Body of pancreas (tissue), 4 donors: ENCODE measurements at places on chromosomes 1 and 21.

DNA sequence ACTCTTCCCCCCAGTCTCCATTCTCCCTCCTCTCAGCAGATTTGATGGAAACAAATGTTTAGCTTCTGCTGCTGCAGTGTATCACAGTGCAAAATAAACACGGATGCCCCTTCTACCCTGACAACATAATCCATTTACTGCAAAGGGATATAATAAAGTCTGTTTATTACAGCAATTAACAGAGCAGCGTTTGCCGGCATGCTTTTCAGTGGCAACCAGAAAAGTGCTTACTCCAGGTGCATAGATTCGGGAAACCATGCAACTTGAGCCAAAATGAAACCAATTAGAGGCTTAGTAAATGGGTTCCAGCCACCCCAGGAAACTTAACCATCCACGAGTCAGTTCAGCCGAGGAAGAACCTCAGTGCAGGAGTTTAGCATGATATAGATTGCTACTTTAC lies 12.9 kb upstream of the LEMD1 start:
- no peak for DNase-seq

- DNase-seq = no peak
Observed at GRCh38 chr1:58459911-58460310, 86.6 kb downstream of the OMA1 start.

- peak; percentile 26 for DNase-seq
Observed at GRCh38 chr1:206658981-206659273, 23.6 kb downstream of the DYRK3 start.

DNA sequence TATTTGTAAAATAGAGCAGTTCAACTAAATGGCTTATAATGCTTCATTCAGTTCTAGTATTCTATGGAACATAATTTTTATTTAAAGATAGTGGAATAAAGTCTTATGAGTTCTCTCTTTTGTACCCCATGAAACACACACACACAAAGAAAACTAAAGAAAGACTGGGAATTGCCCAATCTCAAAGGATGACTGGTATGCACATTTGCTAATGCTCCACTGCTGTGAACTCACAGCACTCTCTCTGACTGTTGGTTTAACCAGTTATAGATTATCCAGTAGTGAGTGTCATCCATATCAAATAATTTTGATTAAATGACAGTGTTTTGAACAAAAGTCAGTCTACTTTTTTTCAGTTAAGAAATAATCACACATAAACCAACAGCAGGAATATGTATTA lies 1082.4 kb upstream of the B3GALT2 start:
- DNase-seq = no peak

GRCh38 chr21:14846621-14847020 lies 218.2 kb downstream of the NRIP1 start:
- no peak for DNase-seq

DNA sequence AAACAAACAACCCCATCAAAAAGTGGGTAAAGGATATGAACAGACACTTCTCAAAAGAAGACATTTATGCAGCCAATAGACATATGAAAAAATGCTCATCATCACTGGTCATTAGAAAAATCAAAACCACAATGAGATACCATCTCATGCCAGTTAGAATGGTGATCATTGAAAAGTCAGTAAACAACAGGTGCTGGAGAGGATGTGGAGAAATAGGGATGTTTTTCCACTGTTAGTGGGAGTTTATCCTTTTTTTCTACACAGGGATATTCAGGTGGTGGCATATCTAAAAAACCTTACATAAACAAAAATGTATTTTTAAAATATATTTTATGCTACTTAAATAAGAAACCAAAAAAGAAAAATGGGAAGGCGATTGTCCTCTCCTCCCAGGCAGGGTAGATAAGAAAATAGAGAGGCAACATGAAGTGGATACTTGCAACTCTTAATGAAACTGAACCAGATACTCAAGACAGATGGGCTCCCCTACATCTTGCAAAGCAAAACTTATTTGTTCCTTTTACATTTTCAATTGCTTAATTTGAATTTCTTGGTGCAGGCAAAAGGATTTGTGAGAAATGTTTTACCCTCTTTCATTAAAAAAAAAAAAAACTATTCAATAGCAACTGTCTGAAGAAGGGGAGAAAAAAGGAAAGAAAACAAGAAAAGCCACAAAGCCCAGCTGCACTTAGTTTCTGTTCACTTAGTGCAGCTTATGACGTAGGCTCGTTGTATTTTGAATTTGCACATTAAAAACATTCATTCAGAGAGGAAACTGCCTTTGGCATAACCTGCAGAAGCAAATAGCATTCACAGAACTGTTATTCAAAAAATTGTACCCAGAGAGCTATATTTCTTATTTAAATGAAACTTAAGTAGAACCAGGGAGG lies 36.9 kb upstream of the RGS1 start:
- no peak for DNase-seq

DNA sequence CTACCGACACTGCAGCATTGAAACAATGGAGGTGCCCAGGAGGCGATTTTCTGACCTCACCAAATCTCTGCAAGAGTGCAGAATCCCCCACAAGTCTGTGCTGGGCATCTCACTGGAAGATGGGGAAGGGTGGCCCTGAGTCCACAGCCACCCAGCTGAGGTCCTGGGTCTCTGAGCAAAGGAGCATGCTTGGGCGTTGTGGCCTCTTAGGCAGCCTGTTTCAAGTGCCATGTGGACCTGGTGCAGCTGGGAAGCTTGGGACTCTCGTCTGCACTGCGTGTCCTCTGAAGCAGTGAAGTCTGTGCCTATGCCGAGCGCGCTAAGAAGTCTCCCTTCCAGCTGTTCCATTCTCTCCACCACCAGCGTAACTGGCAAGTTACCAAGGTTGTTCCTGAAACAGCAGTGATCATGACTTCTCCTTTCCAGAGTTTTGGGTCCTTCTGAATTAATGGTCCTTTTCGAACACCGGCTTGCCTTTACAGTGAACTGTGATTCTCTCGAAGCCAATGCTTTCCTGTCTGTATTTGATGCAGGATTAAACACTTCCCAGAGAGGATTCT lies 5.0 kb upstream of the PLA2G2C start:
- no peak for DNase-seq

DNA sequence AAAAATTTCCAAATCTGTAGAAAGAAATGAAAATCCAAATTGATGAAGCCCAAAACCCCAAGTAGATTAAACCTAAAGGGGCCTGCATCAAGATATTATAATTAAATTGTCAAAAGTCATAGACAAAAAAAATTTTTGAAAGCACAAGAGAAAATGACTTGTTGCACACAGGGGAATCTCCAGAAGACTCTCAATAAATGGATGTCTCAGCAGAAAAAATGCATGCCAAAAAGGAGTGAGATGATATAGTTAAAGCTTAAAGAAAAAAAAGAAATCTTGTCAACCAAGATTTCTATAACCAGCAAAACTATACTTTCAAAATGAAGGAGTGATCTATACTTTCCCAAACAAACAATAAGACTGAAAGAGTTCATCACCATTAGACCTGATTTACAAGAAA lies 393.2 kb upstream of the SPAG17 start:
- no peak for DNase-seq

- no peak for DNase-seq
Observed at GRCh38 chr1:84973498-84974334, 23.2 kb downstream of the MCOLN2 start.

- no peak for DNase-seq
Observed at GRCh38 chr1:202578001-202578504, 132.2 kb downstream of the SYT2 start.

DNA sequence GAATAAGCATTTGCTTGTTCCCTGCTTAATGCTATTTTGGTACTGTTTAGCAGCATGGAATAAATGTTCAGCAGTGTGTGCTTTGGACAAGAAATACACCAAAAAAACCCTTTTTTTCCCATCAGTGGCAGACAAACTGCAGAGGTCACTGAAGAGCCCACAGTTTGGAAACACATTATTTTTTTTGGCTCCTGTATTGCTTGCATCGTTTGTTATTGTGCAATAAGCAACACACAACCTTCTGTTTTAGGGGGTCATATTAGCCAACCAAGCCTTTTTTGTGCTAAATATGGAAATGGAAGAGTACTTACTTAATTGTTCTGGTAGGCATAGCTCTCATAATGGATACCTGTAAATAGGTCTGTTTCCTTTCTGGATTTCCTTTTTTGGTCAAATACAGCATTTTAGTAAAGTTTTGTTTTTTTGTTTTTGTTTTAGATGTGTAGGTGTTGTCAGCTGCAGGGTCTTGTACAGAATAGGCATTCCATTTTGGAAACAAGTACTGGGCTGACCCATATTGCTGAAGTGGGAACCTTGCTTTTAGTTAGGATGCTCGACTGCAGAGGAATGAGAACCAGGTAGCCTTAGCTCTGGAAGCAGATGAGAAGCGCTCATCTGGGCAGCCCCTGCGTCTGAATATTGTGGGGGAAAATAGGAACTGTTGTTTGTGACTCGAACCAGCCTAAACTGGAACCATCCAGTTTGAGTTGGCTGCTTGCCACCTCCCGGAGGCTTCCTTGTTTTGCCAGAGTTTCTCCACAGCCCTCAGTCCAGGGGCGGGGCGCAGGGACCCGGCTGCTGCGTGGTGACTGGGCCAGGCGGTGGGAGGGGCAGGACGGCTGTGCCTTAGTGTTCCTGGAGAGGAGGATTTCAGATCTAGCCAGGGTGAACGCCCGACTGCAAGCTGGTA lies 38.4 kb downstream of the SPEN start:
- peak; percentile 97 for DNase-seq

GRCh38 chr1:175984813-175985212 lies 222.3 kb downstream of the COP1 start:
- no peak for DNase-seq

GRCh38 chr1:229857585-229857984 lies 209.5 kb upstream of the GALNT2 start:
- DNase-seq = no peak

DNA sequence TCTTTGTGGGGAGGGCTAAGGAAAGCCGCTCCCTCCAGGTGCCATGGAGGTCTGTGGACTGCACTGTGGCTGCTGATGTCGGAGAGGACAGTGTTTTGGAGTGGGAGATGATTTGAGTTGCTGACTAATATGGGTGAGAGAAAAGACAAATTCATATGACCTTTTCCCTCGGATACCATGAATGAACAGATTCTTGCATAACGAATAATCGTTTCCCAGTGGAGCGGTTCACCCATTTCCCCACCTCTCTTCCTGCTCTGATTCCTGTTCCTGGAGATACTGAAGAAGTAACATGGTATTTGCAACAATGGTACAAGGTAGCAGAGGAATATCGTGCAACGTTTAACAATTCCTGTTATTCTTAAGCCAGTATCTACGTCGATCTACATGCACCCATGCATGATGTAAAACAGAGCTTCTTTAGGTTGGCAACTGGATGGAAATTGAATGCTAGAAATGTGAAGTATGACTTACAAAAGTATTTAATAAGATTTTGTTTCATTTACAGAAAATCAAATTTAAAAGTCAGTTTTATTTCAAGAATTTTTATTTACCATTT lies 227.1 kb downstream of the TOMM20 start:
- no peak for DNase-seq

GRCh38 chr1:59445040-59445439 lies 148.1 kb downstream of the FGGY start:
- DNase-seq = no peak

- no peak for DNase-seq
Observed at GRCh38 chr1:83994111-83994510, 4.8 kb downstream of the TTLL7 start.

DNA sequence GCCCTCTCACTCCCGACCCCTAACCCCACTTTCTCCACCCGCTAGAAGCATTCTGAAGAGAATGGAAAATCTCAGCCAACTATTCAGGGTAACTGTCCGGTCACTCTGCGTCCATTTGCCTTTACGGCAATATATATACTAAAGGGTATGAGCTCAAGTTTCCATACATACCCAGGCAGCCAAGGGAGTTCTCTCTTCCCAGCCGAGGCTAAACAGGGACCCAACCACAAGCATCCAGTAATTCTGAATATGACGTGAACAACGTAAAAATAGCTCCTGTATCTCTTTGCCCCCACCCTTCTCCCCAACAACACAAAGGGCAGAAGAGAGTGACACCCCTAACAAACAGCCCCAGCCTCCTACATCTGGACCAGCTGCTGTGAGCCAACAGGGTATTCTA lies 67.7 kb downstream of the SSBP3 start:
- DNase-seq = no peak

DNA sequence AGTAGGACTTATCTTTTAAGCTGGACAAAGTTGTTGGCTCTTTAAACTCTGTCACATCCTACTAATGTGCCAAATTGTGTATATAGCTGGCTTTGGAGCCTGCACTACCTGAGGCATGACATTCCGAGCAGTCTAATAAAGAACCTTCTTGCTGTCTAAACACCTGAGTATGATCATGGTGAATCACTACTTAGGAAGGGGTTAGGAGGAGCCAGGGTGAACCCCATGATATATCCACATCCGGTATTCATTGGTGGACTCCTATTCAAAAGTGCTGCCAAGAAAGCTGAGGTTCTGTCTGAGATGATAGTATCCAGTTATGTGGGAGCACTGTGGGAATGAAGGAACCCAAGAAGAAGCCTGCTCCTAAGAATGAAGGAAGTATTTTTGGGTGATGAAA lies 27.1 kb downstream of the CRNN start:
- DNase-seq = no peak

DNA sequence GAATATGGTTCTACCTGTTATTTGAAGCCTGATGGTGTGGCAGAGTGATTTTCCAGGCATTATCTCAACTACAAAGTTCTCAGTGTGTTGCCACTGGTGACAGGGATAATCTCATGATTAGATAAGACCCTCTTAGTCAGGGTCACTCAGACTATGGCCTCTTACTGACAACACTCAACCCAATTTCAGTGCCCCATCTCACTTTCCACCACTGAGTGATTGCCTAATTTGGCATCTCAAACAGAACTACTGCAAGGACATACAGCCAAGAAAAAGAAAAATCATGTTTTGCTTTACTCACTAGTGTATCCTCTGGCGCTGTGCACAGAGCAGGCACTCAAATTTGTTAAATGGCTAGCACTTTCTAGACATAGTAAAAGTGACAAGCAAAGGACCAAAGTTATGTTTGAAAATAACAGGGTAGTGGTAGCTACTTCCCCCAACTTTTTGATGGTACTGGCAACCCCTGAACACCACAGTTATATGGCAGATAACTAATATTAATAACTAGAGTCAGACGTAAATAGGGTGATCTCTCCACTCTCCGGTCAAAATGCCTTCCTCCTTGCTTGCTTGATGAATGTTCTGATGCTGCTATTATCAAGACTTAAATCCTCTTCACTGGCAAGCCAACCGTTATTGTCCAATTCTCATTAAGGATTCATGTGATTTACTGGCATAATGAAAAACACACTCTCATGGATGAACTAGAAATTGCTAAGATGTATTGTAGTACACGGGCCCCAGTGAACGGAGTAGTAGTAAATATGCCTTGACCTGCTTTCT lies 37.1 kb upstream of the SLC30A10 start:
- no peak for DNase-seq

GRCh38 chr1:67429011-67429527 lies 1.1 kb downstream of the SERBP1 start:
- no peak for DNase-seq

GRCh38 chr1:5980314-5981008 lies 11.8 kb downstream of the NPHP4 start:
- peak; percentile 35 for DNase-seq

- DNase-seq = no peak
Observed at GRCh38 chr1:7683521-7683920, 87.6 kb upstream of the VAMP3 start.
